ENCODE measurements at places on chromosomes 6 and 20.

- DNase-seq, result no peak
These were observed 5.1 kb upstream of the KIAA0408 start for GRCh38 chr6:127464161-127464880.

- DNase-seq, result no peak
These were observed 215.7 kb downstream of the CDC5L start for GRCh38 chr6:44603044-44603686.

GRCh38 chr6:27066381-27066780 is 181.1 kb upstream of the PRSS16 start:
- DNase-seq, result no peak

GRCh38 chr20:63007646-63008488 is 1.1 kb upstream of the BHLHE23 start:
- no peak for DNase-seq

GRCh38 chr6:129481706-129482105 is 228.3 kb downstream of the ARHGAP18 start:
- DNase-seq, result no peak

DNA sequence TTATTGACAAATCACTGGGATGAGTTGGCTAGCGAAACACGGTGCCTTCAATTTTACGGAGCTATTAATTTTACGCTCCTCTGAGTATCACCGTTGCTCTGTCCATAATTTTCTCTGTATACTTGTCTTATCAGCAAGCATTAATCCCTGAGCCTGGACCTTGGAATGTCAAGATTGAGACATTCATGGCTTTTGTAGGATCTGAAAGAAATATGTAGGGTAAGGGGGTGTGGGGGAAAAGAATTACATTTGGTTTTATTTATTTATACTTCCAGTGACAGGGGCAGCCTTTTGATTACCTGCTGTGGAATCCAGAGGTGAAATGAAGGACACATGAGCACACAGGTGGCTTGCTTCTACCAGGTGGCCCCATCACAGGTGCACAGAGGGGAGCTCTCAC is 46.6 kb downstream of the DTD1 start:
- DNase-seq, result no peak

- no peak for DNase-seq
These were observed 49.8 kb downstream of the GRIK2 start for GRCh38 chr6:101443315-101443714.

GRCh38 chr6:84103029-84103428 is 69.5 kb downstream of the MRAP2 start:
- no peak for DNase-seq

Measured in CD4-positive, alpha-beta T cell treated with Interleukin-15 for 4 hours (primary cell).